ENCODE measurements at places on chromosomes 3 and 15. TPM values are rescaled to one million over a fixed set of nuclear protein-coding genes. Genes with fewer than 3 reads are reported as not detected.

PLSCR5 gene
- not detected for total RNA-seq

MCTP2 gene
- total RNA-seq: 9.0 TPM

LRRC31 gene
- not detected for total RNA-seq

RBP2 gene
- not detected for total RNA-seq

POTEB gene
- not detected for total RNA-seq

KAT2B gene
- total RNA-seq: 18.7 TPM

SLC2A2 gene
- total RNA-seq: not detected

P2RY1 gene
- 0.88 TPM for total RNA-seq

AMOTL2 gene
- 130 TPM for total RNA-seq

IL5RA gene
- not detected for total RNA-seq

CHRM5 gene
- not detected for total RNA-seq

CGGBP1 gene
- total RNA-seq: 74.4 TPM

KCNMB3 gene
- total RNA-seq: 3.9 TPM

CLDN1 gene
- total RNA-seq: 0.79 TPM

HRG gene
- total RNA-seq: not detected

FBXO40 gene
- not detected for total RNA-seq

ZDHHC23 gene
- total RNA-seq: 14.9 TPM

QRICH1 gene
- 110 TPM for total RNA-seq

CNTN3 gene
- total RNA-seq: not detected

C3orf62 gene
- total RNA-seq: 1.5 TPM

IL17RB gene
- not detected for total RNA-seq

C3orf85 gene
- total RNA-seq: not detected

CLSTN2 gene
- total RNA-seq: 0.17 TPM

C3orf49 gene
- not detected for total RNA-seq

CCR3 gene
- total RNA-seq: not detected

CFAP161 gene
- total RNA-seq: 0.23 TPM

XIRP1 gene
- not detected for total RNA-seq

VEPH1 gene
- 8.2 TPM for total RNA-seq

LTF gene
- total RNA-seq: 0.51 TPM

OXTR gene
- total RNA-seq: 5.3 TPM

P2RY13 gene
- total RNA-seq: not detected

DALRD3 gene
- 45.1 TPM for total RNA-seq

SAMD7 gene
- not detected for total RNA-seq

Measured in dermis blood vessel endothelial cell (primary cell).